ENCODE measurements at places on chromosomes 4 and X.

GRCh38 chrX:154046031-154046781, 26.5 kb upstream of the IRAK1 start:
- DNase-seq: no peak

DNA sequence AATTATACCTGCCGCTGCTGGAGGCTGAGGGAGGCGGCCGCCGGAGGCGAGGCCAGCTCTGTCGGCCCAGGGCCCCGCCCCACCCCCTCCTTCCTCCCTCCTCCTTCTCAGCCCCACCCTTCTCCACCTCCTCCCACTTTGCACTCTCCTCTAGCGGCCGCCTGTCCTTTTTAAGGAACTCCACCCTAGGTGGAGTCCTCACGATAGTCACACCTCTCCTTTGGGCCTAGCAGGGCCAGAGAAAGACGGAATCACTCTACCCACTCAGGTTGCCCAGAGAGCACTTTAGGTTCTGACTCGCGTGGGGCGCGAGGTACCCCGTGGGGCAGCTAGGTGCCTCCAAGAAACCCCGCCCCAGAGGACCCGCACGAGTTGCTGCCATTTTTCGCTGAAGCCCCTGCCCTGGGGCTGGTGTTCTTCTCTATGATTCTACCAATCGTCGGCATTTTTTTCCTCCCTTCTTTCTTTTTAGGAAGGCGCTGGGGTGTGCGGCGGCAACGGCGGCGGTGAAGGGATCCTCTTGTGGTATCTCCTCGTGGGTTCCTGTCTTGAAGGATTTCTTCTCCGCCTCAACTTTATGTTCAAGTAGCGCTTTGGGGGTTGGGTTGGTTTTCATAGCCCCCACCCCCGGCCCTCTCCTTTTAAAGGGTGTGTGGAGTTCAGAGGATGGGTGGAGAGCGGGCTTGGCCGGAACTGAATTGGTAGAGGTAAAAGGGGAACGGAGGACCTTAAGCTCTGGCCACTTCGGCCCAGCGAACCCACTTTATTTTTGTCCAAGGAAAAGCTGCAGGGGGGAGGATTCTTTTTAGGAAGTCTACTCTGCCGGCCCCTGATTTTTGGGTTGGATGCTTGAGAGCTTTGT, at the start of gene KLF8:
Gene KLF8 (plus strand): TSS at position 136 of the 862 bp plus-strand sequence. CDS start 979 bp downstream, outside the sequence.
- DNase-seq: peak; percentile 8

GRCh38 chr4:42363614-42364013, 33.7 kb upstream of the SHISA3 start:
- no peak for DNase-seq

- no peak for DNase-seq
Measured at GRCh38 chr4:138945401-138945800, 70.2 kb upstream of the NOCT start.

GRCh38 chr4:20305976-20306375, 54.3 kb downstream of the SLIT2 start:
- DNase-seq: no peak

- no peak for DNase-seq
Measured at GRCh38 chr4:138005486-138005885, 236.7 kb downstream of the SLC7A11 start.

DNA sequence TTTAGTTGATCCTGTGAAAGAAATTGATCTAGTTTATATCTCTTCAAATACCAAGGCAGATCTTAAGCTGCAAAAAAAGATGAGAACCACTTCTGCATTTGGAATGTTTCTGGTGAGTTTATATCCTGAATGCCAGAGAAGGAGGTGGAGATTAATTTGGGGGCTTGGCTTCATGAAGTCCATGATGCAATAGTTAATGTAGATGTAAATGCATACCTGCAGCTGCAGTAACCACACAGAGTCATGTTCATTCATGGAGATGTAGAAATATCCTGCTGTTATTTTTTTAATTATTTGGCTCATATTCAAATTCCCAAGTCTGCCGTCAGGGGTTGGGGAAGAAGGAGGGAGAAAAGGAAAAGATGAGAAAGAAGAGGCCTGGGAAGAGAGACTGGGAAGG, at the start of gene SULT1E1:
Gene SULT1E1 (minus strand): TSS at position 94 of the 400 bp plus-strand sequence. CDS start 2,501 bp downstream, outside the sequence.
- no peak for DNase-seq

GRCh38 chrX:40513012-40513411, 67.8 kb upstream of the ATP6AP2 start:
- DNase-seq: no peak

GRCh38 chr4:88514557-88515511, 8.7 kb downstream of the PYURF start:
- no peak for DNase-seq

DNA sequence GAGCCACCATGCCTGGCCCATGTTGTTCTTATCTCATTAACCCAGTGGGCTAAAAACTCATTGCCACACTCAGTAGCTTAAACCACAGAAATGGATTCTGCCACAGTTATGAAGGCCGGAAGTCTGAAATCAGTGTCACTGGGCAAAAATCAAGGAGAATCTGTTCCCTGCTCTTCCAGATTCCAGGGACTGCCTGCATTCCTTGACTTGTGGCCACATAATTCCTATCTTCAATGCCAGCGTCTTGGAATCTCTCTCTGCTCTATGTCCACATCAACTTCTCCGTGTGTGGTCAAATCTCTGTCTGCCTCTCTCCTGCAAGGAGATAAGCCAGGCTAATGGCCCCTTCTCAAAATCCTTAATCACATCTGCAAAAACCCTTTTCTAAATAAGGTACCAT, 4.1 kb upstream of the WFS1 start:
- DNase-seq: no peak

- no peak for DNase-seq
Measured at GRCh38 chrX:15221321-15221720, 48.6 kb downstream of the ASB9 start.

DNA sequence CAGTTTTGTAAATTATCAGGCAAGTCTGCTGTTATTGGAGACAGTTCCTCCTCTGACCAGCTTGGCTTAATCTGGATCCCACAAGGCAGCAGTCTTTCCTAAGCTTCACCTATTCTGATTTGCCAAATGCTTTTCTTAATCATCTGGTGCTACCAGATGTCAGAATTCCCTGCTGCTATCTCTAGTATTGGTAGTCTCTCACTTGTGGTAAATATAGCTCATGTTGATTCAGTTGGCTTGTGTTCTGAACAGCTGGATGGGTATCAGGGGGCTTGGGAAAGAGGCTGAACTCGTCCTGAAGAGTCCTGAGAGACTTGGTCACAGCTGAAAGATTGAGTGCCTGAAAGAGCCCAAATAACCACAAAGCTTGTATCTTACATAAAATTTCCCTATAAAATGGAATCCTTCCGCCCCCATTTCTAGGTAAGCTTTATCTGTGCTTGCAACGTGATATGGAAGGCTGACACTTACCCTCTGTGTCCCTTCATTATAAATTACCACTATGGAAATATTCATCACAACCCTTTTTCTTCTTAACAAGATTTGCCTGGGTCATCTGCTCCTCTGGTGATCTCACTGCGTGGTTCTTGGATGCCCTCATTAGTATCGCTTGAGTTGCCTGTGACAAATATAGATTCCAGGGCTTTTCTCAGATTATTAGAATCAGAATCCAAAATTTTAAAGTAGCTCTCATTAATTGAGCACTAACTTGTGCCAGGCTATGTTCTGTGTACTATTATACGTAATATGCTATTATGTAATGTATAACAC, 104.1 kb upstream of the GPRIN3 start:
- DNase-seq: no peak

DNA sequence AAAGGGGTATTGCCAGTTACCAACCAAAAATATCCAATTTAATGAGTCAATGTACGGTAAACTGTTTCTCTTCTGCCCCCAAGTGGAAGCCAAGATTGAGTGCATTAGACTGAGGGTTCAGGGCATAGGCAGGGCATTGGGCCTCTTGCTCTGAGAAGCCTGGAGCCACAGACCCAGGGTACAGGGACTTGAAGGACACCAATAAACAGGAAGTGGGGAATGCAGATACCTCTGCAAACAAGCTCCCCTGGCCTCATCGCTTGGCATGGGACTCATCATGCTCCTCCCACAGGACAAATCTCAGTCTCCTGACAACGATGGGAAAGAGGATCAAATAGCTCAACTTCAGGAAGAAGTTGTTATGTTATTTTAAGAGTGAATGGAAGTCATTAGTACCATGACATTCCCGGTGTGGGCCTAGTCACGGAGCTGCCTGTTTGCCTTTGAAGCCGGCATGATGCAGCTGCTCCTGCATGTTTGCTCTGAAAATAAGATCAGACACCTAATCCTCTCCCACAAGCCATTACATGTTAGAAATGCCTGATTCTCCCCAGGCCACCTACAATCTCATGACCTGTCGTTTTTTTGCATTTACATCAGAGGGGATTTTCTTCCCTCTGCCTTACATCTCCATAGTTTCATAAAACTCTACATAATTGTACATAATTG, 224.2 kb downstream of the RCHY1 start:
- DNase-seq: peak; percentile 47

GRCh38 chrX:9845578-9845952, 59.3 kb downstream of the SHROOM2 start:
- no peak for DNase-seq

DNA sequence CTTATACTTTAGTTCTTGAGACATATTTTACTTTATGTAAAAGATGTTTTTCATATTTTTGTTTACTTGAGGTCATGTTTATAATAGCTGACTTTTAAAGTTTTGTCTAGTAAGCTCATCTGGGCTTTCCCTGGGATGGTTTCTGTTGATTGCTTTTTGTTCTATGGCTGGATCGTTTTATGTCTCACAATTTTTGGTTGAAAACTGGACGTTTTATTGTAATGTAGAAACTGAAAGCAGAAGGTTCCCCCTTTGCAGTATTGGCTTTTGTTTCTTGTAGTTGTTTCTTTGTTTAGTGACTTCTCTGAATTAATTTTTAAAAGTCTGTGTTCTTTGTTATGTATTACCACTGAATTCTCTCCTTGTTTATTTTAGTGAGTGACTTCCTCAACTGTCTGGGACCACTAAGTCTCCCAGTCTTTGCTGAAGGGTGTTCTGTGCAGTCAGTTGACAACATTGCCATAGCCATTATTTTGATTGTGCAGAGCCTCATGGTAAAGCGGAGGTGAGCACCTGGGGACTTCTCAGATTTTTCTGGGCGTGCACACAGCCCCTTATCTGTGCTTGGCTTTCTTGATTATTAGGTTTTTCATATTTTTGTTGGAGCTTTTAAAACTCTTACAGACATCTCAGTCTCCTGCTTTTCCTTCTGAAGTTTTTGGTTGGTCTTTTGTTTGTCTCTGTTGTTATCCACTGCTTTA, 31.0 kb downstream of the KDM6A start:
- no peak for DNase-seq

DNA sequence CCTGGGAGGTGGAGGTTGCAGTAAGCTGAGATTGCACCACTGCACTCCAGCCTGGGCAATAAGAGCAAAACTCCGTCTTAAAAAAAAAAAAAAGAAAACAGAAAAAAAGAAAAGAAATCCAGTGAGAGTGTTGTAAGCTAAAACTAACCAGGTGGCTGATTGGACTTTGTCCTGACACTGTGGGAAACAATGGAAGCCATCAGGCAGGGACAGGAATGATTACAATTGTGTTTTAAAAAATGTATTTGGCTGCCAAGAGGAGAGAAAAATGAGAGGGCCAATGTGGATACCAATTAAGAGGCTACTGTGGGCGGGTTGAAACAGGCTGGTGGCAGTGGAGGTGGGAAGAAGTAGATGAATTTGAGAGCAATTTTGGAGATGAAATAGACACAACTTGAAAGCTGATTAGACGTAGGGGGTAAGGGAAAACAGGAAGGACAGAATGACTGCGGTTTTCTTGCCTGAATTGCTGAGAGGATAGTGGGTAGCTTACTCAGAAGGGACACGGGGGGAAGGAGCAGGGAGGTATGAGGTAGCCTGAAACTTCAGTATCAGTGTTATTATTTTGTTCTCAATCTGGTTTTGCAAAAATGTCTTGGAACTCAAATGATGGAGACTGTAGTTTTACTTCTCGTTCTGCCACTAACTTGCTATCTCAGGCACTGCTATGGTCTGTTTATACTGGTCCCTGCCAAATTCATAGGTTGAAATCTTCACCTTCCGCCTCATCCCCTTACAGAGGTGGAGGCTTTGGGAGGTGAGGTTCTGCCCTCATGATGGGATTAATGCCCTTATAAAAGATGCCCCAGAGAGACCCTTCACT, 45.6 kb upstream of the CHRNA9 start:
- no peak for DNase-seq

DNA sequence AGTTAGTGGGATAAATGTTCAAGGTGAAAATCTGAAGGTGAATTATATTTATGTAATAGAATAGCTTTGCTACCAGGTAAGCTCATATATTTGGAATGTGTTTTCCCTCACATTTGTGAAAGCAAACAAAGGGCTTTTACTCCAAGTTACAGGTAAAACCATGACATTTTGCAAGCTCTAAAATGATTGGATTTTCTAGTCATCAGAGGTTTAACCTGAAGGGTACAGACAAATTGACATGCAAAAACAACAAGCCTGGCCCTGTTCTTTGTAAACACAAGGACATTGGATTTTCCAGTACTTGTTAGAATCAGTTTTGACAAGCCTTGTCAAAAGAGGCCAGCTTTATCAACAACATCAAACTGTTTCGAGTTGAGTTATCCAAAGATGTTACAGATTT, 51.7 kb downstream of the ZFX start:
- DNase-seq: no peak

- no peak for DNase-seq
Measured at GRCh38 chr4:13537011-13537831, 7.1 kb downstream of the NKX3-2 start.

DNA sequence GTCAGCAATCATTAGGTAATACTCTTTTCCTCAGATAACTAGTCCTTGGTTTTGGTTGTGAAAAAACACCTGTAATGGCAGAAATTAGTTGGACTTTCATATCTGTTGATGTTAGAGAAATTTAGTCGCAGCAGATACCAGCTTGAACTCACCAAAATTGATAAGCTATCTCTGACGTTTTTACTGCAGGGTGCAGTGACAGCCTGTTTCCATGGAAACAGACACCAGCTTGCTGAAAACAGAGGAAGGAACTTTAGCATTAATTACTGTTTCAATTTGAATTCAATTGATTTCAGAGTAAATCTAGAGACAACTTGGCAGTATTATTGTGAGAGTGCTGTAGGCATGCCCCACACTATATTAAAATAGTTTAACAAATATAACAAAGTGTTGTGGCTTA, 246.5 kb downstream of the PPP1R2C start:
- DNase-seq: no peak

GRCh38 chr4:165158762-165159161, 46.1 kb upstream of the TMEM192 start:
- DNase-seq: no peak

DNA sequence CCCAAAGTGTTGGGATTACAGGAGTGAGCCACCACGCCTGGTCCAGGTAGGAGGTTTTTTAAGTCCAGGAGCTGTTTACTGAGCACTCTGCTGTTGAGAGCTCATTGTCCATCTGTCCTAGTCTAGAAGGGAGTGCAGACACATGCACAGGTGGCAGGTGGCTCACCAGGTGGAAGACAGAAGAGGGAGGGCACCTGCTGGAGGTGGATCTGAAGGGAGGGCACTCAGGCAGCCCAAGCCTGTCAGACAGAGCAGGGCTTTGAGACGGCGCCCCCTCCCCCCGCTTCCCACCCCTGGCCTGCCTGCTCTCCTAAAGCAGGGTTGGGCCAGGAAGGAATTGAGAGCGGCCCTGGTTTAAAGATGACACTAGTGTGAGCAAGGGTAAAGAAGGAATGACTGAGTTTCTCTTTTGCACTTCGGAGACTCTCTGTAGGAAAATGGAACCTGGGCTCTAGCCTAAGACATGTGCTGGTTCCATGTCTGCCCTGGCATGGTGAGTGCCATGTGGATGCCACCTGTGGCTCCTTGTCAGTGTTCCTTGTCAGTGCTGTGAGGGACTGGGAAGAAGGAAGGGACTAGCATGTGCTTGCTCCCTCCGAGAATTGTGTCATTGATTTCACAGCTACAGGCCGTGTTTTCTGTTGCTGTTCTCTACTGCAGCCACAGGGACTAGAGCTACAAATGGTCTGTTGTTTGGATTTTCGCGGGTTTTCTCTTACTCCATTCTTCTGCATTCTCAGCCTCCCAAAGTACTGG, 108.6 kb downstream of the TNIP2 start:
- DNase-seq: no peak

GRCh38 chr4:1604706-1605205, 79.4 kb downstream of the FAM53A start:
- no peak for DNase-seq
